NCI-H2171 (cell line): ENCODE measurements at places on chromosomes 3 and 15.

DNA sequence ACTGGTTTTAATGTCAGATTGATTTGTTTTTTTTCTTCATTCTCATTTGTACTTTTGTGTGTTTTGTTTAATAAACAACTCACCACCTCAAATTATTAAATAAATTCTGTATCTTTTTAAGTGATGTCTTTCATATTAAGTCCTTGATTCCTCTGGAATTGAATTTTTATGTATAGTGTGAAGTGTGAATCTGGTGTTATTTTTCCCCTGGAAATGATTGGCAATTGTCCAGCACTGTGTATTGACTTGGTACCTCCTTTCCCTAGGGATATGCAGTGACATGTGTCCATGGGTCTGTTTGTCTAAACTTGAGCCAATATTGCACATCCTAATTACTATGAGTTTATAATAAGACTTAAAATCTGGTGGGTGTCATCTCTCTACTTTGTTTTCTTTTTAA is 2.1 kb downstream of the RNU5B-1 start:
- DNase-seq, result peak; percentile 17

- DNase-seq, result no peak
Observed at GRCh38 chr3:179181993-179182551, 33.9 kb downstream of the PIK3CA start.

DNA sequence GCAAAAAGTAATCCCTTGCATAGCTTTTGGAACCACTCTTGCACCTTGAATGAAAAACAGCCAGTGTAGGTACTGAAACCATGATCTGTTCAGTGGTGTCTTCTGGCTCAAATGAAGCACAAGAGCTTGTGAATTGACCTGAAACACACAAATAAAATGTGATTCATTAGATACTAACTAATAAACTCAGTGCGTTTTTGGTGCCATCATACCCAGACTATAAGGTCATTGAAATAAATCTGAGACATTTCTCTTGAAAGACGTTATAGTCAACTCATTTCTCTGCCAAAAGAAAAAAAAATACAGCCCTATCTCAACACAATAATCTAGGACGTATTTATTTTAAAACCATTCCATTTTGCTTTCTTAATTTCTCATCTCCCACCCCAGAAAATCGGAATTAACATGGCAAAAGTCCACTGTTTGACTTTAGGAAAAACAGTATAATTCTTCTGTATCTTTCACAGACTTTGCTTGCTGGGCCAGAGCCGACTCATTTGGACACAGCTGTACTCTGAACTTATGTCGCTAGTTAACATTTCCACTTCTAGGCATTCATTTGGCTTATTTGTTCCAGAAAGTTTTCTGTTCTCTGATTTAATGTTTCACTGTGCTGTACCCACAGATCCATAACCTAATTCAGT is 284.9 kb upstream of the TBL1XR1 start:
- DNase-seq, result no peak

GRCh38 chr3:162743091-162743490 is 1246.5 kb downstream of the OTOL1 start:
- no peak for DNase-seq
